ENCODE measurements at places on chromosomes 2 and 18.

- DNase-seq: no peak
Observed at GRCh38 chr2:218405086-218405745, 5.5 kb downstream of the CTDSP1 start.

GRCh38 chr18:3529077-3529476, 79.1 kb downstream of the TGIF1 start:
- DNase-seq: no peak

GRCh38 chr2:200127848-200128247, 172.5 kb downstream of the MAIP1 start:
- no peak for DNase-seq

GRCh38 chr18:50573679-50574078, 13.8 kb downstream of the MAPK4 start:
- no peak for DNase-seq

DNA sequence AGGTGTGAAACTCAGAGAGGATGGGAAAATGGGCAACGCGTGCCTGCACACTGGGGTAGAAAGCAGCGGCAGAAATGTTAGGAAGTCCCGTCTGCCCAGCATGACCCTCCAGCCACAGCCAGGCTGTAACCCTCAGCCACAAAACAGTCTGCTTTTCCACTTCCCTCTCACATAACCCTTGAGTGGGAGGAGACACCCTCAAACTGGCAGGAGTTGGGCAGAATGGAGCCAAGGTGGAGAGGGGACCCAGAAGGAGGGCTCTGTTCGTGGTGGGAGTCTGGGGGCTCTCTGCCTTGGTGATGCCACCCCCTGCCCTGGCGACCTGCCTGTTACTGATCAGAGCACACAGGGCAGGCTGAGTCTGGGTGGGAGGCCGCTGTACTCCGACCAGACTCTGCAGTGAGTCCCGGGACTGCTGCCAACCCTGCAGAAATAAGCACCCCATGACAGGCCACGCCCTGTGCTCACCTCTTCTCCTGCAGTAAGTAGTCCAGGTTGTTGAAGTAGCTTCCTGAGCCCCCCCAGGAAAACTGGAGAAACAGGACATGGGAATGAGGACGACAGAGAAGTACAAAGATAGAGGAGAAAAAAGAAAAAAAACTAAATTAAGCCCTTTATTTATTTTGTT, 16.0 kb downstream of the FAM178B start:
- no peak for DNase-seq

GRCh38 chr18:3305354-3305762, 43.4 kb downstream of the MYL12B start:
- no peak for DNase-seq

DNA sequence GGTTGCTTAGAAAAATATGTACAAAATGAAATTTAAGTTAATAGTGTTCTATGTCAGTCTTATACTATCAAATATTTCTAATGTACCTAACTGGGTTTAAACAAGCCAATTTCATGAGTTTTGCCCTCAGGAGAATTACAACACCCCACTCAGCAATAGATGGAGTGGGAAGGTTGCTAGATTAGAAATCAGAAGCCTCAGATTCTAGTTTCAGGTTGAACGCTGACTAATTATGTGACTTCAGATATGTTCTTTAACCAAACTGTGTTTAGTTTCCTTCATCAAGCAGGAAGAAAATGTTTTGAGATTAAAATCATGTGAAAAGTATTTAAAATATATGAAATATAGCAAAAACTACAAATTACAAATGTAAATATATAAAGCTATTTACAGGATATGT, 133.8 kb upstream of the KCNH7 start:
- DNase-seq: no peak

DNA sequence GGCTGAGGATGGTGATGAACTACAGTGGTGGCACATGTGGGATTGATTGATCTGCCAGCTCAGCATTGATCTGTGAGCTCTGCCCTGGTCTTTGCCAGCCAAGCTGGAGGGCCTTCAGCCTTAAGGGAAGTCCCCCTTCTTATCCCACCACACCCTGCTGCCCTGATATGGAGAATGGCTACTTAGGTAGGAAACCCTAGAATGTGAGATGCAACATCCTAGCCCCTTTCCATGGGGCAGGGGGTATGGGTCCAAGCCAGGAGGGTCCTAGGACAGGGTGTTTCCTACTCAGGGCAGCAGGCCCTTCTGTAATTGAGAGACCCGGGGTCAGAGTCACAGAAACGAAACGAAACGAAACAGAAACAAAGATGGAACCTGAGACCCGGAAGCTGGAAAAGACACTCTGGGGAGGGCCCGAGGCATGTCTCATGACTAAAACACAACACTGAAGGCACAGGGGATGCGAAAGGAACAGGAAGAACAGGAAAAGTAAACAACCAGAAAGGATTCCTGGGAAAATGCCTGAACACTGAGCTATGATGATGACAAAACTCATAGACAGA, 16.9 kb upstream of the SULT1C2 start:
- peak; percentile 48 for DNase-seq

- no peak for DNase-seq
Observed at GRCh38 chr2:68283419-68283812, 31.1 kb upstream of the PPP3R1 start.

DNA sequence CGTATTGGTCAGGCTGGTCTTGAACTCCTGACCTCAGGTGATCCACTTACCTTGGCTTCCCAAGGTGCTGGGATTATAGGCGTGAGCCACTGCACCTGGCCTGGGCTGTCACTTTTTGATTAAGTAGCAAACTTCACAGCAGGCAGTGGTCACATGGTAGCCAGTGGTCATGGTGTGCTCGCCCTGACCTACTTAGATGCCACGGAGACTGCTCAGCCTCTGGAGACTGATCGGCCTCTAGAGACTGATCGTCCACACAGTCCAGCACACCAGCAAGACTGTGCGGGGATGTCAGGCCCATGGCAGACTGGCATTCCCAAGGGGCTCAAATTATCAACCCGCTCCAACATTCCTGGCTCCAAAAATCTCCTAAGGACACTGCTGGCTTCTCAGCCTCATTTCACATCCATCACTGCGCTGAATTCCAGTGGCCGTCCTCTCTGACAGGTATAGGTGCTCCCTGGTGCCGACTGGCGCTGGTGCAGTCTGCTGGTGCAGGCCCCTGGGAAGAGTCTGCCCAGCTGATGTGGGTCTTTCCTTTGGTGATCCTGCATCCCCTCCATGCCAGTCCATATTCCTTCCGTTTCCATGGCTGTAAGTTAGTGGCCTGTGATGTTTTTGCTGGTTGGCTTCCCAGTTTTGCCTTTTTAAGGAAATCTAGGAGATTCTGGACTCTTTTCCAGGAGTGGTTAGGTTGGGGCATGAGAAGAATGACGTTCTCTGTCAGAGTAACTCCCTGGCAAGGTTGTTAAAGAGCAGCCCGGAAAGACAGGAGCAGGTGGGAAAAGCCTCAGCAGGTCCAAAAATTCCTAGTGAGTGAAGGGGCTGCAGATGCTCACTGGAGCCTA, 374.5 kb upstream of the HS6ST1 start:
- no peak for DNase-seq

- DNase-seq: peak; percentile 24
Observed at GRCh38 chr2:37005118-37005868, 39.0 kb upstream of the STRN start.

Measured in NCI-H460 (cell line).